ENCODE measurements at places on chromosomes 13 and 19.

DNA sequence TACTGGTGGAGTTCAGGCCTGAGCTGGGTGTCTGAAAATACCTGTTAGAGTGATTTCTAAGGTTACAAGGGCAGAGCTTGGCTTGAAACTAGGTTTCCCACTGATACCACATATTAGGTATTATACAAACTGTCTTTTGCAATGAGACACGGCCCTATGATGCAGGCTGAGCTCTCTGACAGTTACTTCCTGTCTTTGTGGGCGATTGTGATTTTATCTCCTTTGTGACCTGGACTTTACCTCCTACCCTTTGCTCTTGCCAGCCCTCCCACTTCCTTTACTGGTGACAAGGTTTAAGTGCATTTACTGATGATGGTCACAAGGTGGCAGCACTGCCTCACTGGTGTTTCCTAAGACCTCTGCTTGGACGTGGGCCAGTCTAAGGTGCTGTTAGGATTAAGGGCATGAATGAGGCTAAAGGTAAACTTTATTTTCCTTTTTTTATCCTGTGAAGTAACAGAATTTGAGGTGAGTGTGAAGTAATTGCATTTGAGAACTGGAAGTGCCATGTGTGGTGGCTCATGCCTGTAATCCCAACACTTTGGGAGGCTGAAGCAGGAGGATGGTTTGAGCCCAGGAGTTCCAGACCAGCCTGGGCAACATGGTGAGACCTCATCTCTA is 7.7 kb upstream of the CXCL17 start:
- DNase-seq: peak; percentile 85

DNA sequence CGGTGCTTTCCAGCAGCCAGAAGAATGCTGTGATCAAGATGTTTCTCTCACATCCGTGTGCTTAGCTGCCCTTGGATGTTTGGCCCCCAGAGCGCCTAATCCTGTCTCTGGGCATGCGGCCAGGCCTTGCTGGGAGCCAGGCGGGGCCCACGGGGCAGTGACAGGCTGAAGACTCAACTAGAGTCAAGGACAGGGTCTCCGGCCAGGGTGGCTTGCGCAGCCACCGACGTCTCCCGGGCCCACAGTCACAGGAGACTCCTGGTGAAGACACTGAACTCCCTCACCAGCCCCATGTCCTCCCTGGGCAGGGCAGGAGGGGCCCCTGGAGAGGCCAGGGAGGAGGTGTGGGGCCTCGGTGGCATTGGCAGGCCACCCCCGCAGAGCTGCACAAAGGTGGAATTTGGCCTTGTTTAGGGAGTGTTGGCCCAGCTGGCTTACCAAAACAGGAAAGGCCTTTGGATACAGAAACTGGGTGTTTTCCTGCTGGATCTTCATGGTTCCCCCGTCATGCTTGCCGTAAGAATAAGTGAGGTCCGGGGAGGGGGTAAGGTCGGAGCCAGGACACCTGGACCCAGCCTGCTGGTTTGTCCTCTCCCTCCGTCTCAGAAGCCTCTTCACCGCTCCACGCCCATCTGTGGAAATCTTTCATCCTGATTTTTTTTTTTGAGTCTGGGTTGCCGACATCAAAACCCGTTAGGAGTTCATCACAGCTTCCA is 10.0 kb upstream of the NDUFS7 start:
- DNase-seq: no peak

- no peak for DNase-seq
Measured at GRCh38 chr19:42657556-42657955, 62.8 kb upstream of the CEACAM8 start.

- no peak for DNase-seq
Measured at GRCh38 chr19:31560086-31561060, 211.1 kb upstream of the TSHZ3 start.

GRCh38 chr19:3193256-3194105 is 7.8 kb downstream of the NCLN start:
- DNase-seq: no peak

GRCh38 chr13:33730147-33730546 is 87.8 kb upstream of the RFC3 start:
- no peak for DNase-seq

DNA sequence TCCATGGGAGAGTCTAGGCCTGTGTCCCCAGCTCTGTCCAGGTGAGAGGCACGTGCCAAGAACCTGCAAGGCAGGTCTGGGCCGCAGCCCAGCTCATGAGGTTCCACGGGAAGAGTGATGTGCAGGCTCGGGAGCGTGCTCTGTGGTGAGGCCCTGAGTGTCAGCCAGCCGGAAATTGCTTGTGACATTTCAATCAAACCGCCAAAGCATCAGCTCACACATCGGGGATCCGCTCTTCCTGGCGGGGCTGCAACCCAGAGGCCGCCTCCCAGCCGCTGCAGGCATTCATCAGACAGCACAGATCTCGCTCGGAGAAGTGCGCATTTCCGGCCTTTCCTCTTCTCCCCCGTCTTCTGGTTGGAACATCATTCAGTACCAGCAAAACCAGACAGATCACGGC is 109.3 kb downstream of the KDM4B start:
- DNase-seq: no peak

GRCh38 chr13:64928696-64929499 is 2301.2 kb downstream of the PCDH9 start:
- no peak for DNase-seq

- DNase-seq: no peak
Measured at GRCh38 chr19:16875584-16876555, 12.9 kb upstream of the F2RL3 start.

- DNase-seq: no peak
Measured at GRCh38 chr19:47093841-47094240, 19.7 kb downstream of the ZC3H4 start.

GRCh38 chr19:30441011-30441410 is 68.8 kb downstream of the ZNF536 start:
- no peak for DNase-seq

GRCh38 chr13:25717666-25718197 is 334.1 kb downstream of the SHISA2 start:
- no peak for DNase-seq

DNA sequence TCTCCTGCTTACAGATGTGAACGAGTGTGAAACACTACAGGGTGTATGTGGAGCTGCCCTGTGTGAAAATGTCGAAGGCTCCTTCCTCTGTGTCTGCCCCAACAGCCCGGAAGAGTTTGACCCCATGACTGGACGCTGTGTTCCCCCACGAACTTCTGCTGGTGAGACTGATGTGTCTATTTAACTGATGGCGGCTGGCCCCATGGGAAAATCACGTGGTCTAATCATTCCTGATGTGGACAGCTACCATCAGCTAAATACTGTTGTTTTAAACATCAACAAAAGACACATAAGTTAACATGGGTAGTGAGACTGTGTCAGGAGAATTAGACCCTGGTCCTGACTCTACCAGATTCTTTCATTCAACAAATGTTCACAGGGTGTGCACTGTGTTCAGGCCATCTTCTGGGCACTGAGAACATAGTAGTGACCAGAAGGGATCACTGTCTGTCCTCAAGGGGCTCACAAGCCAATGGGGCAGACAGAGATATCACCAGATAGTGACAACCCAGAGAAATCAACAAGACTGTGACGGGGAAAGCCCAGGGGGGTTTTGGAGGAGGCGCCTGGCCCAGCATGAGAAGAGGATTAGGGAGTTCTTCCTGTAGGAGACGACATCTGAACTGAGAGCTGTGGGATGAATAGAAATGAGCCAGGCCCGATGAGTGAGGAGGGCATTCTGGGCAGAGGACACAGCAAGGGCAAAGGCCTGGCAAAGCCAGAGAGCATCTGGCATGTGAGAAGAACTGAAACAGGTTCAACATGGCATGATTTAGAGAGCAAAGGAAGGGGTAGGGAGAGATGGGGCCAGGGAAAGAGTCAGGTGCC is 18.4 kb downstream of the LTBP4 start:
- no peak for DNase-seq

DNA sequence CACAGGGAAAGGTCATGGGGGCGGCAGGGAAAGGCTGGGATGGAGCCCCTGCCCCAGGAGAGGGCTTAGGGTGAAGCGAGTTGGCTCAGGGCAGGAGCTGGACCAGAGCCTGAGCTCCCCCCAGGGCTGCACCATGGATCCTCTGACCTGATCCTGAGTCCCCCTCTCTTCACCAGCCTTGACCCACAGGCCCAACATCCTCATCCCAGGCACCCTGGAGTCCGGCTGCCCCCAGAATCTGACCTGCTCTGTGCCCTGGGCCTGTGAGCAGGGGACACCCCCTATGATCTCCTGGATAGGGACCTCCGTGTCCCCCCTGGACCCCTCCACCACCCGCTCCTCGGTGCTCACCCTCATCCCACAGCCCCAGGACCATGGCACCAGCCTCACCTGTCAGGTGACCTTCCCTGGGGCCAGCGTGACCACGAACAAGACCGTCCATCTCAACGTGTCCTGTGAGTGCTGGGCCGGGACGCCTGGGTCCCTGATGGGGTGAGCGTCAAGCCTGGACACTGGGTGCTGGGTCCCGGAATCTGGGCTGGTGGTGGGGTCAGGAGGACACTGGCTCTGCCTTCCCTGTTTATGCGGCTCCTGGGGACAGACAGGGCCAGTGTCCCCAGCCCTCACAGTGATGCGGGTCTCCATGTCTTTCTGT is 842 bp downstream of the SIGLEC9 start:
- DNase-seq: no peak

DNA sequence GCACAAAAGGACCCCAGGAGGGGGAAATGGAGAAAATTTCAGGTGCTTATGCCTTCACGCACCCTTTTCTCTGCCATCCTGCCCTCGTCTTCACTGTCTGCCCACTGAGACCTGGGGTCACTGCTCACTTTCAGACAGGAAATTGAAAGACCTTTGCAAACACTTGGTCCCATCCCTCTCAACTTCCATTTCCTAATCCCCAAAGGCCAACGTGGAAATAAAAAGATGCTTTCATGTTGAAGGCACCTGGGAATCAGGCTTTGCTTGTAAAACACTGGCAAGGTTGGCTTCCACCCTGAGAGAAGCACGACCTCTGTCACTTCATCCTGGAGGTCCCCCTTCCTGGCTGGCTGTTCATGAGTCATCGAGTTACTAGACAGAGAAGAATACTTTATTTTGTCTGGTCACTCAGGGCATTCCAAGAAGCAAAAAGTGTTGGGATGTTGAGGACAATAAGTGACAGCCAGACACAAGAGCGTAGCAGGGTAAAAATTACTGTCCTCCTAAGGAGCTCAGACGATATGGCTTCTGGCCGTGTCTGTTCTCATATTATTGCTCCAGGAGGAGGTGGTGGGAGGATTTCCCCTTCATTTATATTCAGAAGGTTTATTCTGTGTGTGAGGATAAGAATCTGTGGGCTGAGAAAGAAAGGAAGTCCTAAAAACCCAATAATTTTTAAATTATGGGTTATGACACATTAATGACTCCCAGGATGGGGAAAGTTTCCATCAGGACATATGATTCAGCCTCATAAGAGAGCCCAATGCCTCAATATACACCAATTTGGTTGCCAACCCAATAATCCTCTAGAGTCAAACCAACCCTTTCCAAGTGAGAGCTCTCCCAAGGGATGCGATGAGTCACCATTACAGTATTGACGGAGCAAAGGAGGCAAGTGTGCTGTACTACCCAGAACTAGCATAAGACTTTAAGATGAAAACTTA is 409.0 kb downstream of the COG6 start:
- peak; percentile 65 for DNase-seq

DNA sequence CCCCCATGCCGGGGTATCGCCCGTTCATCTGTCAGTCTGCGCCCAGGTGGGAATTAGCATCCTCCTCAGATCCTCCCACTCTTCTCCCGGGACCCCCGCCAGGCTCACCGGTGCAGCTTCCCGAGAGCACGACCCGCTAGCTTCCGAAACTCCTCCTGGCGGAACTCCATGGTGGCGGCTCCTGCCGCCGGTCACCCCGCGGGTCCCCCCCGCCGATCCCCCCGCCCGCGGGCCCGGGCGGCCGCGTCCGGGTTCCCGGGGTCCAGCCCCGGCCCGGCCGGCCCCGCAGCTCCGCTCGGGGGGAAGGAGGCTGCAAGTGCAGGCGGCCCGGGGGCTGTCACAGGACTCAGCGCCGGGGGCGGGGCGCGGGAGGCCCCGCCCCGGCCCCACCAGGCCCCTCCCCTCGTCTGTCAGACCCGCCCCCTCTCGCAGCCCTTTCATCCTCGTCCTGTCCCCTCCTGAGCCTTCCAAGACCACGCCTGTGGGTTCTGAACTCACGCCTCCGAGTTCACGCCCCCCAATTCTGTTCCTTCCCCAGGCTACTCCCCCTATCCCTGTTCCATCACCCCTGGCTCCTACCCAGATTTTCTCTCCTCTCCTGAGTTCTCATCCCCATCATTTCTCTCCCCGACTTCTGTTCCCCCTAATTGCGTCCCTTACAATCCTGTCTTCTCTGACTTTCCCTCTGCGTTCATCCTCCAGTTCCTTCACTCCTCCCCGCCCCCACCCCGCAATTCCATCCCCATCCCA is at the start of gene SLC17A7:
Gene SLC17A7, minus strand, starts transcription at position 318 of the 750 bp plus-strand sequence. Its CDS starts 148 bp downstream, at position 170.
- DNase-seq: peak; percentile 67

GRCh38 chr19:46967578-46968032 is 52.0 kb upstream of the NPAS1 start:
- peak; percentile 36 for DNase-seq

GRCh38 chr13:42548731-42549551 is 25.0 kb upstream of the TNFSF11 start:
- DNase-seq: no peak

GRCh38 chr19:5292822-5293611 is 47.6 kb downstream of the PTPRS start:
- DNase-seq: no peak

GRCh38 chr13:36998624-36999041 is 507 bp downstream of the ALG5 start:
- no peak for DNase-seq

- no peak for DNase-seq
Measured at GRCh38 chr19:49355909-49356353, 6.3 kb downstream of the TEAD2 start.

- DNase-seq: no peak
Measured at GRCh38 chr19:29484876-29485275, 40.9 kb upstream of the VSTM2B start.

- no peak for DNase-seq
Measured at GRCh38 chr13:40776232-40776631, 5.2 kb upstream of the MRPS31 start.

- no peak for DNase-seq
Measured at GRCh38 chr19:39135701-39136100, 10.1 kb downstream of the PAK4 start.

GRCh38 chr19:46631481-46631880 is 4.5 kb downstream of the GNG8 start:
- no peak for DNase-seq

- no peak for DNase-seq
Measured at GRCh38 chr13:40762849-40763248, 8.1 kb downstream of the MRPS31 start.

GRCh38 chr13:93235258-93236015 is 8.8 kb downstream of the GPC6 start:
- DNase-seq: peak; percentile 10

- DNase-seq: no peak
Measured at GRCh38 chr13:39786091-39786490, 130.6 kb downstream of the COG6 start.

All from NCI-H446 (cell line).